ENCODE measurements at places on chromosomes 16 and 17.

GRCh38 chr16:75750528-75750927, 24.2 kb upstream of the CPHXL start:
- DNase-seq = no peak

DNA sequence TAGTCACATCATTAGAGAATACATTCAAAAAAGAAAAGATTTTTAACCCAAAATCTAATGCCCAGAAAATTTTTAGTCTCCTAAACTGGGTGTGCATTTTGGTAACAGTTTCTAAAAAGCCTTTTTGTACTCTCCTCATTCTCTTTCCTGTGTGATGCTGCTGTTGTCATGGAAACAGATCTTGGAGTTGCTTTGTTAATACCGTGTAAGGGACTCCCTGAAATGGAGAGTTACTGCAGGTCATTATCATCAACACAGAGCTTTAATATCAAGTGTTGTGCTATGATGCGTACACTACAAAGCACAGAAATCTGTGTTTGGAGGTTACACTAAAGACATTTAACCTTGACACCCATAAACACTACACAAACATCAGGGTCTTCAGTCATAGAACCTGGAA, 216.3 kb downstream of the PRKCA start:
- no peak for DNase-seq

DNA sequence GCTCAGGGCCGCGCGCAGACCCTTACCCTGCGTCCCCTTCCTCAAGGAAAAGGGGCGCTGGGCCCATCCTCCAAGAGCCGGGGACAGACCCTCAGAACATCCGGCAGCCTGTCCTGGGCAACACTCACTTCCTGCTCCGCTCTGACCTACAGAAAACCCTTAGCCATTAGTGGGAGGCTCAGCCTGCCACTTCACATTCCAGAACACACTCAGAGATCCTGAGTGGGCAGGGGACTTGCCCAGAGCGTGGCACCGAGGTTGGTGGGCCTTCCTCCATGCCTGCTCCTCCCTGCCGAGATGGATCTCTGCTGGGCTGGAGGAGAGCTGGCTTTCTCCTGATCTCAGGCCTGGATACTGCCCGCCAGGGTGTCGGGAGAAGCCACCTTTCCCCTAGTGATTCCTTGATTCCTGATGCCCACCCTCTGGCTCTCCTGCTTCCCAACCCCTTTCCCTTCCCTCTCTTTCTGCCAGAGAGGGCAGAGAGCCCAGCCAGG, 1.5 kb downstream of the SCARF1 start:
- DNase-seq = no peak

GRCh38 chr17:81665205-81666091, 957 bp downstream of the OXLD1 start:
- DNase-seq = no peak

- no peak for DNase-seq
These were observed 98.8 kb downstream of the NLK start for GRCh38 chr17:28141313-28141712.
